Stimulated activated CD4-positive, alpha-beta T cell treated with anti-CD3 and anti-CD28 coated beads, Interleukin-2, amount 100 ng/mL, for 48 hours (primary cell): ENCODE measurements at places on chromosomes 2 and 18.
A peak's percentile ranks its signal among the peaks of the same experiment; 100 is the strongest.

GRCh38 chr2:169767243-169767888, 31.3 kb upstream of the SSB start:
- peak; percentile 62 for DNase-seq

DNA sequence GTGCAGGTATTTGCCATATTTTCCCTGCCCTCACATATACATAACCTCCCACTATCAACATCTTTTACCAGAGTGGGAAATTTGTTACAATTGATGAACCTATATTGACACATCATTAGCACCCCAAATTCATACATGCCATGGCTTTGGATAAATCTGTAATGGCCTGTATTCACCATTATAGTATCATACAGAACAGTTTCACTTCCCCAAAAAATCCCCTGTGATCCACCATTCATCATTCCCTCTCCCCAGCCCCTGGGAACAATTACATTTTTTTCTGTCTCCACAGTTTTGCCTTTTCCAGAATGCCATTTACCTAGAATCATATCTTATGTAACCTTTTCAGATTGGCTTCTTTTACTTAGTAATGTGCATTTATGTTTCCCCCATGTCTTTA, 494.5 kb downstream of the RNF144A start:
- DNase-seq = no peak

GRCh38 chr2:201114846-201115245, 1.1 kb upstream of the CFLAR start:
- DNase-seq = no peak

DNA sequence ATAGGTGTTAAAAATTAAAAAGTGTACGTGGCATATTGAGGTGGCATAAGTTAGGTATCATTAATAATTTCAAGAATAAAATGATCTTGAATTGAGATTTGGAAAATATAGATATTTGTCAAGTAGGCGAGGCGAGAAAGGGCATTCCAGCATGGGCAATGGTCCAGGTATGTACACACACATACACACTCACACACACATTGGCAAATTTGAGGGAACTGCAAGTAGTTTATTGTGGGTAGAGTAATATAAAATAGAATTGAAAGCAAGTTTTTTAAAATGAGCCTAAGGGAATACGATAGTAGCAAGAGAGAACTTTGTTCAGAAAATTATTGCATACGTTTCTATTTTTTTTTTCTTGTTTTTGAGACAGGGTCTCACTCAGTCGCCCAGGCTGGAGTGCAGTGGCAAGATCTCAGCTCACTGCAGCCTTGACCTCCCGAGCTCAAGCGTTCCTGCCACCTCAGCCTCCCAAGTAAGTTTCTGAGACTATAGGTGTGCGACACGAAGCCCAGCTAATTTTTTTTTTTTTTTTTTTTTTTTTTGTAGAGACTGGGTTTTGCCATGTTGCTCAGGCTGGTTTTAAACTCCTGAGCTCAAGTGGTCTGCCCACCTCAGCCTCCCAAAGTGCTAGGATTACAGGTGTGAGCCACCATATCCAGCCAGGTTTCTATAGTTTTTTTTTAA, 96.7 kb upstream of the SLC39A10 start:
- no peak for DNase-seq

- DNase-seq = no peak
Measured at GRCh38 chr2:72340665-72341064, 193.0 kb upstream of the CYP26B1 start.

DNA sequence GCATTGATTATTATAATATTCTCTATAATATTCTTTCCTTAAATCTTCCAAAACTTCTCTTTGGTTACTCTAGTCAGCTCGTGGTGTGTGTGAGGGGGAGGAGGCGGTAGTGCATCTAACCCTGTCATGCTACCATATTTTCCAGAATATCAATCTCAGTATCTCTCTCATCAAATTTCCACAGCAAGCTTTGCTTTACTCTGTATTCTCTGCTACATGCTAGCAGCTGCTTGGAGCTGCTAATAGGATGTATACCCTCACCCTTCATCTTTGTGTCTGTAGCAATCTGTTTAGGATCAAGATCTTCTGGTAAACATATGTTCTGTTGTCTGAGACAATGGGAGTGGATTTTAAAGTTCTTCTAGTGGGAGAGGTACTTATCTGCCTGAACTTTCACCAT, 303.8 kb upstream of the KLHL14 start:
- DNase-seq = no peak

DNA sequence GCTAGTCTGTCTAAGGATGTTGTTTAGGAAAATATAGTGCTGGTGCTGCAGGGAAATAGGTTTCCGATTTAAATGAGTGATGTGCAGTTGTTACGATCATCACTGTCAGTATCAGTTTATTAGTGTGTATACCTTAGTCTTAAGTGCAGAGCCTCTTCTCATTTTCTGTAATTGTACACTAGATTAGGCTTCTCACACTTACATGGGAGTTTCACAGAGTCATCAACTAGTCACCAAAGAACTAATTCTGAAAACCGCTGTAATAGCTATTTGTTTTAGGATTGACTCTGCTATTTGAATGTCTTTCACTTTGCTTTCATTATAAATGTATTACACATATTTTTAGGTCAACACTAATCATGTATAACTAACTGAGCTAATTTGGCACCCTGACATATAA, 99.8 kb upstream of the ZEB2 start:
- DNase-seq = no peak

GRCh38 chr2:39120521-39120770, 405 bp downstream of the SOS1 start:
- DNase-seq = no peak

DNA sequence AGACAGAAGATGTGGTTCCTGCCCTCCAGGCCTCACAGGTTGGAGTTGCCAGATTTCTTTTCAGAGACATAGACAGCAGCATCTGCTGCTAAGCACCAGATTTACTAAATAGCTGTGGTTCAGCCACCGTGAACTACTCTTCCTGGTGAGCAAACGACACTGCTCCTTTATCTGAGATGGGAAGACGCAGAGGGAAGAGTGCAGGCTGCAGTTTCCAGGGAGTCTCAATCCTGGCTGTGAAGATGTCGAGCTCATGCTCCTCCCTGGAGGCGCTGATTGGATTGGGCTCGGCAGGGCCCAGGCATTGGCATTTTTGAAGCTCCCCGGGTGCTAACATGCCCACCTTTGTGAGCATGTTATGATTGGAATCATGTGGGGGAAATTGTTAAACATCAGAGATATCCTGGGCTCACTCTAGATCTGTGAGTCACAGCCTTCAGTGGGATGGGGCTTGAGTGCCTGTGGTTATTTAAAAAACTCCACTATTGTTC, 314.8 kb downstream of the TSN start:
- DNase-seq = no peak

- DNase-seq = no peak
Measured at GRCh38 chr18:11864471-11864870, 13.3 kb downstream of the CHMP1B start.

DNA sequence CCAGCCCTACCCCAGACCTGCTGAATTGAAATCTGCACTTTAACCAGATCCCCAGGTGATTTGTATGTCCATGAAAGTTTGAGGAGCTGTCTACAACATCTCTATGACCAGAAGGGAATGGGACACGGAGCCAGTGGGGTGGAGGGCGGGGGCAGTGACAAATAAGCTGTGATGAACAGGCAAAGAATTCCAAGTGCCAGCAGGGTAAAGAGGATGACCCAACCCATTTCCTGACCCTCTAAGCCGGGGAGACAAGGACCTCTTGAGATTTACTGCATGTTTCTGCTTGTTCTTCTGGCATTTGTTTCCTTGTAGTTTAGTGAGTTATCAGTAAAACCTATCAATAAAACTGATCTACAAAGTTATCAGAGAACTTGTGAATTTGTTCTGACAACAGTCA, 8.7 kb downstream of the TET3 start:
- no peak for DNase-seq

DNA sequence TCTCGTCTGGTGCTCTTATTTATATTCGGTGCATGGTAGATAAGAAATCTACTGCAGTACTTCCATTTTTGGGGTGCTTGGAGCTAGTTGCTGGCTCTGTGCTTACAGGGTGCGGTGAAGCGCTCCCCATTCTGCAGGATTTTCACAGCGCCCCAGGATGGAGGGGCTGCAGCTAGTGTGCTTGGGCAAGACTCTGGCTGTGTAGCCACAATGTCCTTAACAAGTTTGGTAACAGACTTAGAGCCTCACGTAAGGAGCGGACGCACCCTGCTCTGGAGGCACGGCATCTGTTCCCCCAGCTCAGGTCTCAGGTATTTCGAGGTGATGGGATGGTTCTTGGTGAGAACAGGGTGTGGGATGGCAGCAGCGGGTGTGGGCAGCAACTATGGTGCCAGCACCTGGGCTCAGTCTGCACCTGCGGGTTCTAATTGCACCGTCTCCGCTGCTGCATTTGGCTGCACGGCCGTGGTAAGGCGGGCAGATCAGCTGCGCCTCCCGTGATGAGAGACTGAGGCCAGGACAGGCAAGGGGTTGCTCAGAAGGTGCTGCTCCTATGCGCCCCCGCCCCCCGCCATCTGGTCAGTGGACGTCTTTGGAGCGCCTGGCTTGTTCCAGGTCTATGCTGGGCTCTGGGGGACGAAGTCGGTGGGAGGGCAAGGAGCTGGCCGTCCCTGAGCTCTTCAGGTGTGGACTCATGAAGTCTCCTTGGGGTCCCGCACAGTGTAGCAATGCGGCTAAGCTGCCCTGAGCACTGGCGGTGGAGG, 20.1 kb upstream of the ALLC start:
- DNase-seq = no peak

GRCh38 chr18:1914489-1914888, 656.8 kb downstream of the METTL4 start:
- DNase-seq = no peak

- DNase-seq = no peak
Measured at GRCh38 chr2:215029936-215030335, 108.5 kb downstream of the ABCA12 start.

- DNase-seq = no peak
Measured at GRCh38 chr18:7011142-7011541, 106.5 kb downstream of the LAMA1 start.

GRCh38 chr2:115199966-115200365, 757.5 kb downstream of the DPP10 start:
- no peak for DNase-seq

GRCh38 chr18:35183886-35184285, 56.9 kb upstream of the ZNF397 start:
- no peak for DNase-seq
